ENCODE measurements at places on chromosomes 12 and 14.

GRCh38 chr12:48022180-48022521 is 17.9 kb upstream of the COL2A1 start:
- DNase-seq: no peak

GRCh38 chr12:4037747-4038312 is 164.6 kb upstream of the PARP11 start:
- DNase-seq: no peak

DNA sequence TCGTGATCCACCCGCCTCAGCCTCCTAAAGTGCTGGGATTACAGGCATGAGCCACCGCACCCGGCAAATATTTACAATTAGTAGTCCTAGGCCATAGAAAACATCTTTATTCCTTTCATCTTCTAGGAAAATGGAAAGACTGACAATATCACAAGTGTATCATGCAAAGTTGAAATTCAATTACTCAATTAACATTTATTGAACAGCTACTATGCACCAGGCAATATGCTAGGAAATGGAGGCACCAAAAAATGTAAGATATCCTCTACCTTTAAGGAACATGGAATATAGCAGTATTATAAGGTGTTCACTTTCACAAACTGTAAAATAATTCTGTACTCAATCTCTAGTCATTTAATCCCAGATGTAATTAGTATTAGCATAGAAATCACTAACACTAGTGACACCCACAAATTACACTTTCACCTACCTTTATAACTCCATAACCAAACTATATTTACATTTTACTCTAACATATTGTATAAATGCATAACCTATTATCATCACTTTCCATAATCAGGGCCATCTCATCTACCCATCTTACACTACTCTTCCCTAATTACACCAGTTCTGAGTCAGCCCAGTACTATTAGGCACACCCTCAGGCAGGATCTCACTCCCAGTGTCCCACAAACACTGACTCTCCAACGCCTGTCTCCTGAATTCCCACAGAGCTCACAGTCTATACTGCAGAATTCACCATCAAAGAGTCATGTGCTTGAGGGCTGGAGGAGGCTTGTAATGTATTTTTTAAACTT is 10.4 kb downstream of the CORO1C start:
- no peak for DNase-seq

DNA sequence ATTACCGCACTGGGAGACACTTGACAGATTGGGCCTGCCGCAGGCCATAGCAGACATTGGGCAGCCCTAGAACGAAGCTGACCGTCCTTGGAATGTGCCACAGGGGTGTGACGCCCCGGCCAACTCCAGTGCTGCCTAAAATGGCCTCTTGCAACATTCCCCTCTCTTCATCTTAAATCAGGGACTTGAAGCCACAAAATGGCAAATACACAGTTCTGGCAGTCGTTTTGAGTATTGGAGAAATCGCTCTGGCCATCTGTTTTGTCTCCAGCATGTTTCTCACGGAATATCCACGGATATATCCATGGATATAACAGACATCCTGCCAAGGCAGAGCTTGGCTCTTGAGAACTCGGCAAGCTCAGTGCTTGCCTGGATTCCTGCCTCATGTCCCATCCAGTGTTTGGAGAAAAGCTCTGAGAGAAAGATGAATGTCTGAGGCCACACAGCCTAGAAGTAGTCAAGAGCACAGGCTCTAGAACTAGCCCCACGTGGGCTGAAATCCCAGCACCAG is 158.4 kb downstream of the CHST11 start:
- DNase-seq: no peak

GRCh38 chr14:81263777-81264410 is 43.1 kb upstream of the GTF2A1 start:
- DNase-seq: no peak

- no peak for DNase-seq
Observed at GRCh38 chr14:100278702-100279101, 27.5 kb downstream of the SLC25A29 start.

DNA sequence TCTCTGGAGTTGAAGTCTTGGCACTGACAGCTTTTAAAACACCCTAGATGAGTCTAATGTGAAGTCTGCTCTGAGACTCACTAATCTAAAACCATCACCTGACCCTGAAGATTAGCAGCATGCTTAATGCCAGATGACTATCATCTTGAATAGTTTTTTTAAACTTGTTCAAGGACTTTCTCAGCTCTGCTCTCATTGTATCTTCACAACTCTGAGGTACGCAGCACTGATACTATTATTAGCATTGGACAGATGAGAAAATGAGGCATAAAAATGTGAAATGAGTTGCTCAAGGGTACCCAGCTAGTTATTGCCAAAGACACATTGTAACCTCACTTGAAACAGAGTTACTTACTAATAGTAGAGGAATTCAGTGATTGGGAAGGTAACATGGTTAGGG is 4.8 kb downstream of the SLC38A1 start:
- no peak for DNase-seq

GRCh38 chr12:28993720-28994119 is 155.4 kb upstream of the FAR2 start:
- no peak for DNase-seq

DNA sequence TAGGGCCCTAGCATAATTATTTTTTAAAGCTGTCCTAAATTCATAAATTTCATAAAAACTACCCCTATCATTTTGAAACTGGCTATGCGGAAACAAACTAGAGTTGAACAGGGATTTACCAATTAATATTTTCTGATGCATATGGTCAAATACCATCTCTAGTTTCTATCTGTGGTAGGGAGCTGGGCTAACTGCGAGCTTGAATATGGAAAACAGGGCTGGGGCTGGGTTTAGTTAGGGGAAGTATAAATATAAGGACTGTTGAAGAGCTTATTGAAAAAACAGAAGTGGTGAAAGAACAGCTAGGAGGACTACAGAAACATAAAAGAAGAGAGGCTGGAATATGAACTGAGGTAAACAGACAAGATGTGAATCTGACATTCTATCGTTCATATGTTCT is 91.8 kb downstream of the SLC38A1 start:
- DNase-seq: no peak

DNA sequence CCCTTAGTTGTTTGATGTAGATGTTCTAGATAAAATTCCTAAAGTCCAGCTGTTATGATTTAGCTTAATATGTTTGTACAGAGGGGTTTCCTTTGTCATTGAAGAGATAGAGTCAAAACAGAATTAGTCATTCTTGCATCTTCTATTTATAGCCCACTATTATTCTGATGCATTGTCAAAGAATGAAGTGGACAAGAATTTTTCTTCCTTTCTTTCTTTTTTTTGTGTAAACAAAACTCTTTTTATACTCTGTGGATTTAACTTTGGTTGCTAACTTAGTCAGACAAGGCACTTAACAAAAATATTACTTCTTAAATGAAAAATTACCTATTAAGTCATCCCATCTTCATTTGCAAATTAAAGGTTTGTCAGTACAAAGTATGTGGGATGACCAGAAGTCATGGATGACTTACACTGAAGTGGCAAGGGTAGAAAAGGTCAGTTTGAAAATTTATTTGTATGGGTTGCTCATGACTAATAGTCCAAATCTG is 215.6 kb upstream of the DDHD1 start:
- DNase-seq: no peak

DNA sequence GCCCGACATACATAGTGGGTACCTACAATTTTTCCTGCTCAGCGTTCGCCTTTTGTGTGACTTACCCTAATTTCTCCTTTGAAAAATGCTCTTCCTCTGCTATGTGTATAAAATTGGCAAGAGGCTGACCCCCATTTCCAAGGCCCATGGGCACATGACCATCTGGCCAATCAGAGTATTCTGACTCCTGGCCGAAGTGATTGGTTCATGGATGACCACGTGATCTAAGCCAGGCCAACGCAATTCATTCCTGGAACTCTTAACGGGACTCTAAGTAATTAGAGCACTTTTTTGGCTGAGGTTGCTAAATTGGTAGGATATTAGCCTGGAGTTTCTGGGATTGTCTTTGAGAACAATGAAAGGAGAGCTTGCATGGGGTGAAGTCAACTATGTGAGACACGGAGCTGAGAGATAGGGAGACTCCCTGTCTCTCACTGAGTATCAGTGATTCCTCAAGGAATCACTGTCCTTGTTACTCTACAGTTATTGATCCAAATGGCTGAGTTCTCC is 110.1 kb upstream of the TBX3 start:
- no peak for DNase-seq

- DNase-seq: no peak
Observed at GRCh38 chr12:122976648-122976975, 1.6 kb downstream of the OGFOD2 start.

DNA sequence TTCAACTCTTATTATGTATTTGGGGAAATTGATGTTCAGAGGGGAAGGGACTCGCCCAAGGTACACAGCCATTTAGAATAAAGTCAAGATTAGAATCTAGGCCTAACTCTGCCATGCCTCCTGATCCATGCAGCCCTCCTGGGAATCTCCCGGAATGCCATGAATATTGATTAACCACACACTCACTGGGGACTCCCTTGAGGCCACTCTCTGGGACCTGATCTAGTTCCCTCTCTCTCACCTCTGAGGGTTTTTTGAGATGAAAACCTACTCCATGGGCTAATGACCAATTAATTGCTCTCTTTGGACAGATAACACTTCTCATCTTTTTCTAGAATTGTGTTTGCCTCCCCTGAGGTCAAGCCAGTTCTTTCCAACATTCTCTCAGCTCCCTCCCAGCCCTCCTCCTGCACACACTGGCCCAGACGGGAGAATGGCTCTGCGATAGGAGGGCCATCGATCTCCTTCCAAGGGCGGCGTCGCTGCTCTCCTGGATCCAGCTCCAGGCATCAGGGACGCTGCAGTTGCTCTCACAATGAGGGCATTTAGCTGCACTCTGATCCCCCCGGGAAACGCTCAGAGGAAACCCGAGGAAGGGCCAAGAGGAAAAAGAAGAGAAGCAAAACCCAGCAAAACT is 22.6 kb downstream of the WSCD2 start:
- no peak for DNase-seq

GRCh38 chr12:114166362-114166761 is 200.2 kb upstream of the RBM19 start:
- DNase-seq: no peak

GRCh38 chr12:85985996-85986395 is 111.9 kb downstream of the NTS start:
- no peak for DNase-seq

- DNase-seq: peak; percentile 91
Observed at GRCh38 chr12:55929306-55929791, 1.6 kb upstream of the DGKA start.

- DNase-seq: no peak
Observed at GRCh38 chr12:106645074-106645421, 62.2 kb downstream of the RFX4 start.

All from activated CD4-positive, alpha-beta T cell treated with anti-CD3 and anti-CD28 coated beads, Interleukin-2, Interleukin-4, amounts not matched to agents 100 ng/mL and 50 ng/mL, durations not matched to agents 16 hours and 8 hours (primary cell).